ENCODE measurements at places on chromosomes 6 and 20.
A peak's percentile ranks its signal among the peaks of the same experiment; 100 is the strongest.

- peak; percentile 79 for DNase-seq
Measured at GRCh38 chr20:63495741-63496595, 2.9 kb downstream of the EEF1A2 start.

DNA sequence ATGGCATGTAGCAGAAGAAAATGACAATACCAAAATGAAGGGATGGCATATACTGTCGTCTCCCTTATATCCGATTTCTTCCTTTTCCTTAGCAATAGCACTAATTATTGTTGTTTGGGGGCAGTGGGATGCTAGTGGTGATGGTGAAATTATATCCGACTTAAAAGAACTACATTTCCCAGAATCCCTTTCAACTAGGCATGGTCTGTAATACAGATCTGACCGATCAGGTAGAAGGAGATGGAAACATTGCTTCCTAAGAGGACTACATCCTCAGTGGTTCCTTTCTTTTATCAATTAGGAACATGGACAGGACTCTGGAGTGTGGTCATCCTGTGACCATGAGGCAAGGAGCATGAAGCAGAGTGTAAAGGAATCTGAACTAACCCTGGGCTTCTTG lies 532.6 kb downstream of the CBLN4 start:
- no peak for DNase-seq

DNA sequence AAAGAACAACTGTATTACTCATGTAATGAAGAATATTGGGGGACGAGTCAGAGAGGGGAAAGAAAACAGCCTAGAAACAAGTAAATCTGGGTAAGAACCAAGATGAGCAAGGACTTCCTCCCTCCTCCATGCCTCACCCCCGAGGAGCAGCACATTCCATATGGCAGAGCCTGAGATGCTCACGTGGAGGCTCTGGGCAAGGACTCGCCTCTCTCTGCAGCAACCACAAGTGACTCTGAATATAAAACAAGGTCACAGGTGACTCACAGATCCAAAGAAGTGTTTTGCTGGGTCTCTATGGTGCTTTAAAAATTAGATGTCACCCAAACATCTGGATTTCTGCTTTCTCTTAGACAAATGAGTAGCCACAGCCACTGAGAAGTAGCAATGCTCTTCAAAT lies 453.0 kb upstream of the SULF2 start:
- DNase-seq: no peak

- no peak for DNase-seq
Measured at GRCh38 chr20:44068316-44069201, 118.4 kb downstream of the JPH2 start.

- DNase-seq: no peak
Measured at GRCh38 chr6:126824226-126824625, 294.2 kb upstream of the RSPO3 start.

DNA sequence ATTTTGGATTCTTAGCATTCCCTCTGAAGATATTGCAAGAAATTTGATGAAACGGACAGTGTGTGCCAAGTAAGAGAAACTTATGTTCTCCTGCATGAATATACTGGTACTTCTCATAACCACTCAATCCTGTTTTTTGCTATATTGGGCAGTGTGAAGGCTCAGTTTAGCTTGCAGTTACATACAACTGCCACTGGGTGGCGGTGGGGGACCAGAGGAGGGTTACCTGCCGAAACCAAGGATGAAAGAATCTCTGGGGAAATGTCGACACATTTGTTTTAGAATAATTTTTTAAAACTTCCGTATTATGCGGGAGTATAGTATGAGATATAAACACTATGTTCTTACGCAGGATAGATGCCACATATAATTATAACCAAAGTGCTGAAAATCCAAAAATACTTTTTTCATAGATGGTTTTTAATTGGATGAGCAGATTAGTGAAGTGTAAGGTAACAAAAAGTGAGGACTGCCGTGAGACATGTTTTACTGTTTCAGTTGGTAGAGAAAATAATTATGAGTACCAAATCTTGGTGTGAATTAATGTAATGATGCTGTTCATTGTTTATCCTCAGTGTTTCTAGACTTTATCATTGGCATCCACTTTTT lies 9.7 kb downstream of the TRMT11 start:
- DNase-seq: peak; percentile 58

DNA sequence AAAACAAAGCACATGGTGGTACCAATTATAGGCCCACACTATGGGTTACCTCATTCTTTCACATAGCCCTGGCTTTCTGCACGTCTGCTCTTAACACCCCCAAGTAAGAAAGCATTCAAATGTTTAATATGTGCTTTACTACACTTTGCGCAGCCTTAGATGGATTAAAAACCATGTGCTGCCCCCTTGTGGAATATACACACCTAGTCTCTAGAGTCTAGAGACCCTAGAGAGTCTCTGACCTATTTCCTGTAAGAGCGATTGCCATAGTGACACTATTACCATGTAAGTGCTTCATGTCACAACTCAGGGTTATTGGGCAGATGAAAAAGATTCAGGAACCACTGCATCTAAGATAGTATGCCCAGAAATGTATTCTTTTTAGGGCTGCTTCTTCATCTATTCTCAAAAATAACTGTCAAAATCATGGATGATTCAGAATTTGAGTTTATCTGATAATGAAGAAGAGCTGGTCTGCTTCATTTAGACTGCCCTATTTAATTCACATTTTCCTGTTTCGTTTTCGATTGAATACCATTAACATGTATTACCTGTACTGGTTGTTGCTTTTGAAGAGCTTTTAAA lies 186.3 kb downstream of the ADGB start:
- DNase-seq: no peak

All from Right ventricle myocardium superior (tissue), 1 donor.